ENCODE measurements at places on chromosomes 3 and 15.

GRCh38 chr3:172111163-172111562 lies 71.8 kb downstream of the FNDC3B start:
- no peak for DNase-seq

GRCh38 chr3:120756061-120756460 lies 13.5 kb downstream of the GTF2E1 start:
- no peak for DNase-seq

DNA sequence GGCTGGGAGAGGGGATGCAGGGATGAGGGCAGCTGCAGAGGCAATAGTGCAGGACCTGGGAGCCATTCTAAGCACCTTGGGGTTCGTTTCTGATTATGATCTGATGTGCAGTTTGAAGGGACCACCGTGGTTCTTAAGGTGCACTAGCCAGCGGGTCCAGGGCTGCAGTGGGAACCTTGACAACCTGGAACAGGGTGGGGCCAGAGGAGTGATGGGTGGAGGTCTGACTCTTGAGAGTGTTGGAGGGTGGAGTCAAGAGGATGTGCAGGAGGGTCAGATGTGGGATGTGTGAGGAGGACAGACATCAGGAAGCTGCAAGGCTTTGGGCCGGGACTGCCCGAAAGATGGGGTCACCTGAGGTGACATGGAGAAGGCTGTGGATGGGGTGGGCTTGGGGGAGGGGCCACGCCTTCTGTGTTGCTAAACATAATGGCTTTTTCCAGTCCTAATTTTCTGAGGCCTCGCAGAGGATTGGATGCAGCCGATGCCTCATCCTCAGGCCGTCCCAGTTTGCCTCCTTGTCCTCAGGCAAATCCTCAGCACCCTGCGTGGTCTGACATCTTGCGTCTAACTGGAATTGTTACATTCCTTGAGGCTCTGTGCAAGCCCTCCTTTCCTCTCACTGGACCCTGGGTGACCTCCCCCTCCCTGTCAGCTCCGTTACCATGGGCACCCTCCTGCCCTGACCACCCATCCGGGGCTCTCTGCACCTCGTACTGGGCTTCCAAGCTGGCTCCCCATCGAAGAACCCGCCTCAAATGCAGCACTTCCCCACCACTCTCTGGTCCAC lies 61.4 kb upstream of the TRPM1 start:
- DNase-seq, result no peak

DNA sequence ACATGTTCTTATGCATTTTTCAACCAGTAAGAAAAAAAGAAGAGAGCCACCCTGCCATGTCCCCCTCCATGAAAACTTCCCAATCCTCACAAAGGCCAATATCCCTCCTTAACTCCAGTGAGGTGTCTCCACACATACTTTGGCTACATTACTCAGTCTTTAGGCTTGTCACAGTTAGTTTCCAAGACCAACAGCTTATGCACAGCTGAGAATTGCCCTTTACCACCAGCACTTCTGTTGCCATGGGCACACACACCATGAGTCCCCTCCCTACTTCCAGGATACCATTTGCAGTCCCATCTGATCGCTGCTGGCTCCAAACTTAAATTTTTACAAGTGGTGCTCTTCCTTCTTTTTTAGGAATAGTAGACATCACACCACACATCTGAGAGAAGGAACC lies 150.3 kb upstream of the STRIT1 start:
- DNase-seq, result no peak

- no peak for DNase-seq
These were observed 513.4 kb downstream of the FHIT start for GRCh38 chr3:60737633-60738399.

DNA sequence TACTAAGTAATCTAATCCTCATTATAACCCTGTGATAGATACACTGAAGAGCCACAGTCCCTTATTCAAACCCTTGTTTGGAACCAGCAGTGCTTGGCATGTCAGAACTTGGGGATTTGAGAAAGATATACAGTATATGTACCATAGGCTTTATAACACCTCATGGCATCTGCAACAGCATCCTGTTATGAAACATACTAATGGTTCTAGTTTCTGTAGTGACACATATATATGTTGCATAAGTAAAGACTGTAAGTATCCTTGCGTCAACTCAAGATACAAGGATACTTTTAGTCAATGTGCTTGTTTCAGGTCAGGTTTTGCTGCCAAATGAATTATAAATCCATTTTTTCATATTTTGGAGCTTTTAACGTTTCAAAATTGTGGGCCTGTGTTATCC lies 58.5 kb downstream of the CCNL1 start:
- no peak for DNase-seq

- no peak for DNase-seq
These were observed 46.1 kb downstream of the BTD start for GRCh38 chr3:15647611-15648167.

DNA sequence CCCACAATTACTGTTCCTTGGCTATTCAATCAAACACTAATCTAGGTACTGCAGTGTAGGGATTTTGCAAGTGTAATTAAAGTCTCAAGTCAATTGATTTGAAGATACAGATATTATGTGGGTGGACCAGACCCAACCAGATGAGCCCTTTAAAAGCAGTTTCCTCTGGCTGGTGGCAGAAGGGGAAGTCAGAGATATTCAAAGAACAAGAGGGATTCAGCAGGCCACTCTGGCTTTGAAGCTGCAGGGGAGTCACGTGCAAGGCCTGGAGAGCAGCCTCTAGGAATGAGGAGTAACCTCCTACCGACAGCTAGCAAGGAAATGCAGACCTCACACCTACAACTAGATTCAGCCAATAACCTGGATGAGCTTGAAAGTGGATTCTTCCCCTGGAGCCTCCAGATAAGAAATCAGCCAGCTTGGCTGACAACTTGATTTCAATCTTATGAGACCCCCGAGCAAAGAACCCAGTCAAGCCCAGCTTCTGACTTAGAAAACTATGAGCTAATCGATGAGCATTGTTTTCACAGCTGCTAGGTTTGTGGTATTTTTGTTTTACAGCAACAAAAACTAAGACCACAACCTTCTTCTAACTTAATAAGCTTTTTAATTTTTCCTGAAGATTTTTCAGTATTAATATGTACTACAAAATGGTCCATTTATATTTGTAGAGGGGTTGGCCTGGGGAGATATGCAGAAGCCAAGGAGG lies 13.4 kb downstream of the HACD2 start:
- DNase-seq, result no peak

- no peak for DNase-seq
These were observed 97.3 kb downstream of the FSIP1 start for GRCh38 chr15:39685367-39685766.

GRCh38 chr15:45891766-45892165 lies 256.9 kb downstream of the SQOR start:
- DNase-seq, result no peak

GRCh38 chr3:173857154-173857553 lies 459.6 kb downstream of the NLGN1 start:
- DNase-seq, result no peak

DNA sequence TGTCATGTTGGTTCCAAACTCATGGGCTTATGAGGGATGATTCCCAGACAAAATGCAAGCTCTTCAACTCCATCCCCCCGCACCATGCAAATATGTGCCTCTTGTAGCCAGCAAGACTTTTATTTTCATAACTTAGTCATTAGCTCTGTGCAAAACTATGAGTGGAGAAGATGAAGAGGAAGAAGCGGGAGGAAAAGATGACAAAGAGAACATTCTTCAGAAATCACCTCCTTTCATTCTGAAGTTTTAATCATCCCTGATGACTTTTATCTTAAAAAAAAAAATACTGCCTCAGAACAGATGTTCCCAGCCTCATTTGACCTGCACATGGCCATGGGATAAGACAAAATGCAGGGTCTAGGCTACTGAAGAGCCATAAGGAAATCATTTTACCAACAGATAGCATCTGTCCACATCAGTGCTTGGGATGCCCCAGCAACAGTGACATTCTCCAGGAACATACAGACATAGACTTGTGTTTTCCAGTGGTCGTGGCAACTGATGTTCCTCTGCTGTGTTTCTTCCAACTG lies 145.5 kb downstream of the WNT5A start:
- DNase-seq, result no peak

DNA sequence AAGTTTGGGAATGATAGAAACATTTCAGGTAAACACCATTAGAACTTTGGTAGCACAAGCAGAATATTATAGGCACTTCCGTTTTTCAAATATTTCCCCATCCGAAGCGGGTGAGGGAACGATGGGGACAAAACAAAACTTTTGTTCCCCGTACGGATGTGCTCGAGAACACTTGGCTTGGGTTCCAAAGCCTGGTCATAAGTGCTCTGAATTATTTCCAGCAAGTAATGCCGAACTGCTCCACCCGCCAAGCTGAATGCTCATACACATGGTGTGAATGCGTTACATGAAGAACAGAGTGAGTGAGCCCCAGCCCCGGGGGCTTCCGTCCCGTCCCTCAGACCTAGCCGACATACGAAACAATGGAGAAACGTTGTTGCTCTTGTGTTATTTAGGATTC lies 438.2 kb upstream of the ARRDC4 start:
- no peak for DNase-seq

DNA sequence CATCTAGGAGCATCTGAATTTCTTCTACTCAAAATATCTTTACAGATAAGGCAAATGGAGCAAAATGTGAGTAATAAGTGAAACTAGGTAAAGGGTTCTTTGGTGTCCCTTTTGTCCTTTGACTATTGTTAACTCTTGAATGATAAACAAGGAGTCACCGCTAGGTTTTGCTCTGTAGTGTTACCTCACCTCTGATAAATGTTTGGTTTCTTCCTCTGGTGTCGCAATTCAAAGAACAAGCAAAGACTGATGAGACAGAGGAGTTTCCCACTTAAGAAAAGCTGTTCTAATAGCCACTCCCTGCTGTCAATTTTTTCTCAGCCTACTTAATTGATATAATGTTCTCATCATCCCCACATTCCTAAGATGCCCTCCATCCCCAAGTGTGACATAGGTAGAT lies 925.9 kb downstream of the IGSF11 start:
- no peak for DNase-seq

- DNase-seq, result no peak
These were observed 22.2 kb upstream of the TXNRD3 start for GRCh38 chr3:126676919-126677705.

DNA sequence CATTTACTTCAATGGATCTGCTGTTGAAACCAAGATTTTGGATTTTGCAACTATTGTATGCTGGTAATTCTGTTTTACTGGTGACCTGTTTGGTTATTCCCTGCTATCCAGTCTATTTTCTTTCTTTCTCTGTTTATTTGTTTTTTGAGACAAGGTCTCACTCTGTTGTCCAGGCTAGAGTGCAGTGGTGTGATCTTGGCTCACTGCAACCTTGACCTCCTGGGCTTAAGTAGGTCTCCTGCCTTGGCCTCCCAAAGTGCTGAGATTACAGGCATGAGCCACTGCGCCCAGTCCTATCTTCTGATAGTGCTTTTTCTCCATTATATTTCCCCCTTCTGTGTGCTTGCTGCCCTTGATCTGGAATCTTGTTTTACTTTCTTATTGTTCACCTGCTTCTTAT lies 15.6 kb downstream of the USP13 start:
- DNase-seq, result no peak

DNA sequence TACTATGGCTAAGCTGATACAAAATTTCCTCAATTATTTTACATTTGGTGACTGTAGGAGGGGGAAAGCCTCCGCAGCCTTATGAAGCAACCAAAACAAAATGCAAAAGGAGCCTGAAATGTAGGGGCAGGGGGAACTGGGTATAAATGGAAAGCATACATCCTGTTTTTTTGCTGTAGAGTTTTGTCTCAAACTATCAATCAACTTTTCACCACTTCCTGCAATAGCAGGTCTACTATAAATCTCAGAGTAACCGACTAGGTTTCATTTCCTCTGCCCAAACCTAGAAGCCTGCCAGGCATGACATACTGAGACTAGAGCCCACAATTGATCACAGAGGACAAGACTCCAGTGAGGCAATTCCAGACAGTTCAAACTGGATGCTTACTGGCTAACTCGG lies 91.3 kb downstream of the SHQ1 start:
- DNase-seq, result no peak

DNA sequence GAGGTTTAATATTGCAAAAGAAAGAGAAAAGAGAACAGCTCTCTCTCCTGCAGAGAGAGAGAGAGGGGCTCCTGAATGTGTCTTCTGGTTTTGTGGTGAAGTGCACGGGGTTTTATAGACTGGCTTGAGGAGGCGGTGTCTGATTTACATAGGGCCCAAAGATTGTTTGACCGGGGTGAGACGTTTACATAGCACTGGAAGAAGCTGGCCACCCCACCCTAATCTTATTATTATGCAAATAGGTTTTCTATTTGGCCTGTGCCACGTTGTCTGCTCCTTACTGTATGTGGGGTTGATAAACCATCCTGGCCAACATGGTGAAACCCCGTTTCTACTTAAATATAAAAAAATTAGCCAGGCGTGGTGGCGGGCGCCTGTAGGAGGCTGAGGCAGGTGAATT lies 268.6 kb downstream of the SV2B start:
- no peak for DNase-seq

DNA sequence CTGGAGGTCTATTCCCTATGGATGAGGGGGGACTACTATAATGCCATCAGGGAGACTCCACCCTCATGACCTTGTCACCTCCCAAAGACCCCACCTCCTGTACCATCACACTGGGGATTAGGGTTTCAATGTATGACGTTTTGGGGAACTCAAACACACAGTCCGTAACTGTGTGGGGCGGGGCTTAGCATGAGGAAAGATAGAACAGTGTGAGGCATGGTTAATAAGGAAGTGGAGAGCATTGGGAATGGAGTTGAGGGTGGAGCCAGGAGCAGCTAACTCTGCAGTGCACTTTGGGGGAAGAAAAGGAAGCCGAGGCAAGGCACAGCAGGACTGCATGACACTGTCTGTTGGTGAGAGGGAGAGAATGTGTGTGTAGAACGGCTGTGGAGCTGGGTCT lies 90.9 kb upstream of the AGBL1 start:
- DNase-seq, result no peak

- no peak for DNase-seq
These were observed 48.5 kb upstream of the SH3GL3 start for GRCh38 chr15:83398626-83399025.

- no peak for DNase-seq
These were observed 645.6 kb upstream of the CBLB start for GRCh38 chr3:106514431-106514830.

- no peak for DNase-seq
These were observed 28.6 kb downstream of the MAGEF1 start for GRCh38 chr3:184683234-184683633.

- no peak for DNase-seq
These were observed 25.8 kb downstream of the LDHAL6B start for GRCh38 chr15:59232476-59232875.

DNA sequence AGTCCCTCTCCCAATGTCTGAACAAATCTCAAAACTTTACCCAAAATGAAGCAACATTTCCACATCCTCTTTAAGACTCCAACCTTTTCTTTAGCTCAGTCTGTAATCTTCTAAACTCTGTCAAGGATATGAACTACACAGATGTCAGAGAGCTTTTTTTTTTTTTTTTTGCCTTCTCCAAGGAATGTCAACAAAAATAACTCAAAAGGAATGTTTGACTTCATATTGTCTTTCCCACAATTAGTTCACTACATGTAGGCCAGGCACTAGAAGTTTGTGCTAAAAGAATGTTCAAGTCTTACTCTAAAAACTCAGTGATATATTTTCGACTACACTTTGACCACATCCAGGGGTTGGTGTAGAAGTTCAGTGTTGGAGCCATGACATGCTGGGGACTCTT lies 37.1 kb downstream of the ADAMTS9 start:
- no peak for DNase-seq

GRCh38 chr15:58438956-58439355 lies 7.2 kb downstream of the LIPC start:
- no peak for DNase-seq
